ENCODE measurements at places on chromosomes 11 and 22.

DNA sequence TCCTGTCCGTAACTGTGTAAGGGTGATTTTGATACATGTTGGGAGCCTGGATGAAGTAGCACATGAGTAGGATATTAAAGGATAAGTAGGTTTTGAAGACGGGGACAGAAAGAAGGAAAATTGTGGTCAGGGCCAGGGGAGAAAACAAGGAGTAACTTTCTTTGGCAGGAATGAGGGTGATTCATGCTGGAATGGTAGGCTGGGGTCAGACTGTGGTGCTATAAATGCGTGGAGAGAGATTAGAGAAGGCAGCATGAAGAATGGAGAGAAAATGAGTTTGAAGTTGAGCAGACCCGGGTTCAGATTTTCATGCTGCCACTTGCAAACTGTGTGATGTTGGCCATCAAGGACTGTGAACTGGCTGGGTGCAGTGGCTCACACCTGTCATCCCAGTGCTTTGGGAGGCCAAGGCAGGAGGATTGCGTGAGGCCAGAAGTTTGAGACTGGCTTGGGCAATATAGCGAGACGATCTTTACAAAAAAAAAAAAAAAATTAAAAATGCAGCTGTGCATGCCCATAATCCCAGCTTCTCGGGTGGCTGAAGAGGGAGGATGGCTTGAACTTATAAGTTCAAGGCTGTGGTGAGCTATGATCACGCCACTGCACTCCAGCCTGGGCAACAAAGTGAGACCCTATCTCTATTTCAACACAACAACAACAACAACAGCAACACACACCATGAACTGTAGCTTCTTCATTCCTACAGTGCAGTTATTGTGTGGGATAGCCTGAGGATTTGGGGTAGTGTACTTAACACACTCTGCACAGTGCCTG, 22.3 kb downstream of the ZBTB16 start:
- DNase-seq: no peak

DNA sequence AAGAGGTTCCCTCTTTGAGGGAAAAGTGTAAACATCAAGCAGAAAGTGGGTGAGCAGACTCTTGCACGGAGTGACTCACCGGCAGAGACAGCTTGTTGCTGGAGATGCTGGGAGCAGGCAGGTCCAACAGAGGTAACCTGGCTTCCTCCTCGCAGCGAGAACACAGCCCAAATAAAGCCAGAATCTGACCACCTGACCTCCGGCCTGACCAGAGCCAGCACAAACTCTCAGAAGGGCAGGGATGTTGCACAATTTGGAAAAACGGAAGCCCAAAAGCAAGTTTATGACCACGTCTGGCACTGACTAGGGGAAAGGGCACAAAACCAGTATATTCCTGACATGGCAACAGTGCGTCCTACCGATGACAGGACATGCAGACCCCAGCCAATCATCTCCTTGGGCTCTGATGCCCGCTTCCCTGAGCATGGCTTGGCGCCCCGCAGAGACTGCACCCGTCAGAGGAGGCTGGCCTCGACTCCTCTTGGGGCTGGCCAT, 5.4 kb downstream of the SMCO4 start:
- DNase-seq: no peak

DNA sequence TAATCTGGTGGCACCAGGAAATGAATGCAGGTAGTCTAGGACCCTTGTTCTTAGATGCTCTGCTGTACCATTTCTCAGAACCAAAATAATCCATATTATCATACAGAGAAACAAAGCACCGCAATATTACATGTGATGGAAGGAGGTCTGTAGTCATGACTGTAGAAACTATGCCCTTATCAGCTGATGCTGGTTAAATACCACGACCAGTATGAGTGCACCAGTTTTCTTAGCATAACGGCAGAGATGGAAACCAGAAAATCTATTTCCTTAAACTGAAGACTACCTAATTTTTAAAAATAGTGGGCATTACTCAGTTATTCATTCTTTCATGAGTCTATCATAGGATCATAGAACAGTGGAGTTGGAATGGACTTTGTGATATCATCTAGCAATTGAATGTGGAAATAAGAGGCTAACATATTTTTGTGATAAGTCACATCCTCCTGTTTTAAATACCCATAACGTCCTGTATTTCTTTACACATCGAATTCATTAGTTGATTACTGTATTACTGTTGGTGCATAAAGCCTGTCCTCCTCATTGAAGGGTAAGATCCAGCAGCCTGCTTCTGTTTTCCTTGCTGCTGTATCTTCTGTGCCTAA, 15.1 kb downstream of the JHY start:
- DNase-seq: no peak

- no peak for DNase-seq
These were observed 82.8 kb downstream of the BLID start for GRCh38 chr11:122033193-122033592.

DNA sequence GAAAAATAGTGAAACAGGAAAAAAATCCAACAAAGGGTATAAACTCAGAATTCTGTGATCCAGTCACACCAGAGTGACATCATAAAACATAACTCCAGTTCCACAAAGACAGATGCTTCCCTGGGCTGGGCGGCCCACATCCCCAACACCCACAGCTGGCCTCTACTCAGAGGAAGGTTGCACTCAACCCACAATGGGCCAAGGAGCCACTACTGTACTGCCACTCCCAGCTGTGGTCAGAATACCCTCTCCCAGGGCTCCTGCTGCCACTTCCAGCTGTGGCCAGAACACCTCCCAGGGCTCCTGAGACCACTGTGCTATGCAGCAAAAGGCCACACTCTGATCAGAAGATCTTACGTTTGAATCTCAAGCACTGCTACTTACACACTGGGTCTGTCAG, 18.3 kb downstream of the SMCO4 start:
- no peak for DNase-seq

DNA sequence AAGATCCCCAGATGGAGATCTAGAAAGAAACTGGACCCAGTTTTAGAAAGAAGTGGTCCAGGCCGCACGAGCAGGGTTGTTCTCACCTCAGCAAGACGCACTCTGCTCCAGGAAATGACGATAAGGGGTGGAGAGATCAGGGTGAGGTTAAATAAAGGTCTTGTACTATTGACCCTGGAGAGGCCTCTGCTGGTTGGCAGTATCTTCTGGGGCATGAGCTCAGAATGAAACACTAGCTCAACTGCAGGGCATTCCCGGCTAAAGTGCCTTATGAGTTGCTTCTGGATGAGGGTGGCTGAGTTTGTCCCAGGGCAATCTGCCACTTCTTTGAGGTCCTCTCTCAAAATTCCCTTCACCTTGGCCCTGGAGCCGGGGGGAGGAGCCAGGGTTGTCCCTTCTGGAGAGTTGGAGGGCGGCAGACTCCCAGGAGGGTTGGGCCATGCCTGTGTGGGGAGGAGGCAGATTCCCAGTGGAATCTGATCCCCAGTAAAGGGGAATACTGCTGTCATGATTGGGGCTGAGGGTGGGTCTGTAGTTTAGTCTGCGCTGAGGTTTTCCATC, 10.9 kb downstream of the USP2 start:
- no peak for DNase-seq

- no peak for DNase-seq
These were observed 1.5 kb downstream of the PIWIL4 start for GRCh38 chr11:94568717-94569116.

DNA sequence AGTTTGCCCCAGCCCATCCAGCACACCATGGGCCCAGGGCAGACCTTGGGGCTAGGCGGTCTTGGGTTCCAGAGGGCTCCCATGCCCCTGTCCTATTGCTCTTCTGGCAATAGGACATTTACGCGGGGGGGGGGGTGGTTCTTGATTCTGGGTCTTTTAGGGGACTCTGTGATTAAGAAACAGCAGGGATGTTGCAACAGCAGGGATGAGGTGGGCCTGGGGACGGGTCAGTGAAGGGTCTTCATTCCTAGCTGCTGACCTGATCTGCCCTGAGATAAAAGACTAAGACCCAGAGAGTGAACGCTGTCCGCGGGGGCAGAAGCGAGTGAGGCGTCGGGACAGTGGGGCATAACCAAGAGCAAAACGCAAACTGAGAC, 418 bp upstream of the ADAMTS15 start:
- no peak for DNase-seq

- DNase-seq: peak; percentile 83
These were observed 13.4 kb downstream of the TNKS1BP1 start for GRCh38 chr11:57311109-57311936.

DNA sequence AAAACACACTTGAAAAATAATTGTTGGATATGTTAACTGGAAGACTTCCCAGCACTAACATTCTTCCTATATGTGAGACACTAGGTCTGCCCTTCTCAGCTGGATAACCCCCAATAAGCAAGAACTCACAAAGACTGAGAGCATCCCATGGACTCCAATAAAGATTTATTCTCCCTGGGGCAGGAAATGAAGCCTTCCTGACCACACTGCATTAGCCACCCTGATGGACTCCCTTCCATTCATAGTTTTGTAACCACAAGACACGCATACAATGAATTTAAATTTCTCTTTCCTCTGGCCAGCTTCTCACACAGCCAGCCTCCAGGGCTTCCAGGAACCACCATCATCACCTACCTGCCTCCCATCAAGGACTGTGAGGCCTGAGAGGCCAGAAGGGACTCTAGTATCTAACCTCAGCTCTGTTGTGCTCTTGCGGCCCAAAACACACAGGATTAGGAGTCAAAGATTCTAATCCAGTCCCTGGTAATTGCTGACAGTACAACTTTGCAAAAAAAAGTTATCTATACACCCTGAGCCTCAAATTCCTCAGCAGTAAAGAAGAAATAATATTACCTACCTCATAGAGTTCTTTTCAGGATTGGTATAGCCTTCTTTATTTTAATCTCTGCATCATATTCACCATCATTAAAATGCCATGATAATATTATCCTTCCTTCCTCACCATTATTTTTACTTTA, 45.6 kb upstream of the GDPD4 start:
- no peak for DNase-seq

- DNase-seq: no peak
These were observed 265.8 kb downstream of the GRM5 start for GRCh38 chr11:88799771-88800500.

- no peak for DNase-seq
These were observed 15.0 kb upstream of the ALX4 start for GRCh38 chr11:44324749-44325525.

- no peak for DNase-seq
These were observed at the start of gene OTOG for GRCh38 chr11:17547051-17547577. OTOG (plus strand) TSS chr11:17547259; CDS start chr11:17547373, 114 bp downstream.

GRCh38 chr11:41449483-41450050, 9.9 kb downstream of the LRRC4C start:
- no peak for DNase-seq

GRCh38 chr22:43390872-43391271, 20.9 kb upstream of the MPPED1 start:
- no peak for DNase-seq
